ENCODE measurements at places on chromosomes 2 and 18.

- no peak for DNase-seq
These were observed 101.4 kb downstream of the WDPCP start for GRCh38 chr2:63486861-63487290.

- no peak for DNase-seq
These were observed at the start of gene C2orf72 for GRCh38 chr2:231037202-231037730. Gene C2orf72, plus strand, starts transcription at chr2:231037523. Its CDS starts 43 bp downstream, at chr2:231037566.

- DNase-seq, result no peak
These were observed 32.0 kb downstream of the SULT1C4 start for GRCh38 chr2:108409768-108410167.

GRCh38 chr2:150432312-150432625, 55.2 kb downstream of the RND3 start:
- DNase-seq, result no peak

- no peak for DNase-seq
These were observed 2.4 kb downstream of the ALK start for GRCh38 chr2:29918941-29919340.

DNA sequence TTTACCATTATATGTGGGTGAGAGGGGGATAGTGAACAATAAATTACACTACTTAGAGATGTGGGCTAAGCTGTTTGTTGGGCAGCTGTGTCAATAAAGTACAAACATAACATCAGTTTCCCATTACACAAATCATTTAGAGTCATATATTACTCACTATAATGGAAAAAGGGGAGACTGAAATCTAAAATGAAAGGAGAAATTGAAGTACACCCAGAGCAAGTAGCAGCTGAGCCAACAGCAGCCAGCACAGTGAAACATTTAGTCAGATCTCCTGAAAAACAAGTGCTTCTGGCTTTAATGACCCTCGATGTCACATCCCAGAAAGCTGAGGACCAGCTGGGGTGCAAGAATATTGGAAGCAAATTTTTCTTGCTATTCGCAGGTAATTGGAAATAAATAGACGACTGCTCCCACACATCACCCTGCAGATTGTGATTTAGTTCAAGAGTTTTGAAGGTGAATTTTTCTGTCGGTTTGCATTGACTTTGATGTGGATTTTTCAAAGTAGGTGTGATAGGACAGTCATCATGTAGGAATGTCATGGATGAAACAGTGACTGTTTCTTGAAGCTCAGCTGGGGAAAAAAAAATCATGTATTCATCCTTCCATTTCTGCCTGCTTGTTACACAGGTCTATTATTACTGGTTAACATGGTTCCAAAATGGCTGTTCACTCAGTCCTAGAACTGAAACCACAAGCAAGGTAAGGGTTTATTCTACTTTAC, 1607.3 kb upstream of the CELF4 start:
- no peak for DNase-seq

GRCh38 chr2:168003876-168004275, 243.5 kb downstream of the STK39 start:
- DNase-seq, result no peak

GRCh38 chr2:228871012-228871411, 400.1 kb downstream of the PID1 start:
- DNase-seq, result no peak

DNA sequence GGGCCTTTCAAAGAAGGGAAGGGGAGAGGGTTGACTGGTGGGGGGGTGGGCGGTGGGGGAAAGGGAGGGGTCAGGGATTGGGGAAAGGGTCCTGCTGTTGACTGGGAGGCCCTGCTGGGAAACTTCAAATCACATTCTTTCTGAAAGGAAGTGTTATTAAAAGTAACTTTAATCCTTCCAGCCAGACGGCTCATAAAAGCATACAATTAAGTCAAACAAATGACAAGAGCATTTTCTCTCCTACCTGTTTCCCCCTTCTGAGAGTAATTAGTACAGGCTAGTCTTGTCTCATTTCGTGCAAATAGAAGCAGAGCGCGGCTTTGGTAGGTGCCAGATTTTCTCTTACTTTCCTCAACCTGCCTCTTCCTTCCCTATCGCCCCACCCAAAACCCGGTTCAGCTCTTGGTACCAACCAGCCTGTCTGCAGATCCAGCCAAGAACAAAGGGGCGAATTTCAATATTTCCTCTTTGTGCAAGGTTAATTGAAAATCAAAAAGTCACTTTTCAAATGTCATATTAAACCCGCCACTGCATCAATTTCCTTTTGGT, 2112.6 kb upstream of the PIK3C3 start:
- no peak for DNase-seq

DNA sequence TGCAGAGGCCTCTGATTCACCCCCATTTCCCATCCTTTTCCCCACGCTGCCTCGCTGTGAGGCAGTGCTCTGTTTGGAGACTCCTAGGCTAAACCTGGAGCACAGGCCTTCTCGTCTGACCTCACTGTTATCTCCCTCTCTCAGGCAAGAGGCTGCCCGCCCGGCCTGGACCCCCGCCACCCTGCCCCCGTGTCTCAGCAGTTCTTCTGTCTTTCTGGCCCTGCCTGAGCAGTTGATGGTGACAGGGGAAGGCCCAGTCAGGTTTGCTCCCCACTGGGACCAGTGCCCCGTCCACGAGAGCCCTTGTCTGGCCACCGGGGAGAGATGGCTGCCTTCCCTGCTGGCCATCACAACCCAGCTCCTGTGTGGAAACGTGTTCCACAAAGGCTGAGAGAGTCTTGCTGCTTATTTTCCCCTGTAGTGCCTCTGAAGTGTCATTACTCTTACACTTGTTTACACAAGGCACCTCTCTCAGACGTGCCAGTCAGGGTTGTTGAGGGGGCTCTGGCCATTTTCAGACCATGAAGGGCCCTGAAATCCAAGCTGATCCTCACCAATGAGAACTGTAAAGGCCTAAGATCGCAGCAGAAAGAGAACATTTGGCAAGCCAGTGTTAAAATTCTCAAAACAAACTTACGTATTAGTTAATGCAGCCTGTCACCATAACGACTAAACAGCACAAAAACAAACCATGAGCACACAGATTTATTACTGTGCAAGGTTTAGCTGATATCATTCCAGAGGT, 210.9 kb downstream of the NDUFA10 start:
- DNase-seq, result no peak

Measured in activated T-helper 1 cell treated with anti-CD3 and anti-CD28 coated beads, Interleukin-2, amount 50 U/mL, for 16 hours (primary cell).